NCI-H2227 treated with DMSO at 0.1 percent for 48 hours (cell line): ENCODE measurements at places on chromosomes 1 and 21.

DNA sequence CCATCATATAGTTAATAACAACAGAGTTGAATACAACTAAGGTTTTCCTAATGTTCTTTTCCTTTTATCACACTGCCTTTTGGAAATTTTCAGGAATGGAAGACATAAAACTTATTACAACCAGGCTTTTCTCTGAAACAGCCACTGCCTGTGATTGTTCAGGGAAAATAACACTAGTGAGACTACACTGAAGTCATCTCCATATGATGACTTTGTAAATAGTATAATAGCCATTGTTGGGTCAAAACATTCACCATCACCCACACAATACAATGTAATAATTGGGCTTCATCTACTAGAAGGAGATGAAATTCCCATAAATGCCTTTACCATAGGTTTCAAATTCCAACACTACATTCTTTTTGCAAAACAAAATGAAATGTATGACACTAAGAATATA is 5.0 kb downstream of the TESK2 start:
- DNase-seq, result no peak

GRCh38 chr1:205656236-205656635 is 24.1 kb downstream of the SLC45A3 start:
- DNase-seq, result no peak

- DNase-seq, result no peak
Measured at GRCh38 chr1:115204513-115204912, 115.2 kb upstream of the TSPAN2 start.

GRCh38 chr1:2381741-2382620 is 9.4 kb downstream of the MORN1 start:
- no peak for DNase-seq

DNA sequence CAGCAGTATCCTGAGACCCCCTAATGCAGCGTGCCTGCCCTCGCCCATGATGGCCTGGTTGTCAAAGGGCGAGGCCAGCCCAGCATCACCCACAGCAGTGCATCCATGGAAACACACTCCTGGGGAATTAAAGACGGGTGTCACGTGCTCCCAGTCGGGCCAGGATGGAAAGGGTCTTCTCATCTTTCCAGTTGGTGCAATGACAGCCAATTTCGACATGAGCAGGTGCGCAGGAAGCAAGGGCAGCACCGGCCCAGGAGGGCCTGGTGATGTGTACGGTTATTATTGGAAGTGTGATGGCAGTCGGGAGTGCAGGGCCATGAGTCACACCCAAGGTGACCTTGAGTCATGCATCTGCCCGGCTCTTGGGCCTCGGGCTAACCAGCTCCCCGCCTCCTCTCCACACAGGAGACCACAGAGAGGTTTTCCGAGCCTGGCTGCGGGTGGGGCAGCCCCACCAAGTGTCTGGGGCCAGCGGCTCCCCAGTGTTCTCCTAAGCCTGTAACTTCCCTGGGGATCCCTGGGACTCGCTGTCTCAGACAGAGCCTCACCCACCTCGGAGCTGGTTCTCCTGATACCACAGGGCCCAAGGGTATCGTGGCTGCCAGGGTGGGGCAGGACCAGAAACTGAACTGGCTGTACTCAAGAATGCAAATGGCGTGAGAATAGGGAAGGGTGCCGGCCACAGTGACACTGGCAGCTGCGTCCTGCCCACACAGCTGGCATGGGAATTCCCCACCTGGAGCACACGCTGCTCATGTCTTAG is 119.8 kb downstream of the SIK1 start:
- DNase-seq, result no peak

GRCh38 chr1:169527451-169528214 is 41.9 kb upstream of the SLC19A2 start:
- no peak for DNase-seq

GRCh38 chr1:35947547-35947946 is 16.6 kb downstream of the AGO3 start:
- no peak for DNase-seq

GRCh38 chr1:112394743-112395062 is 1.3 kb upstream of the CTTNBP2NL start:
- DNase-seq, result no peak

DNA sequence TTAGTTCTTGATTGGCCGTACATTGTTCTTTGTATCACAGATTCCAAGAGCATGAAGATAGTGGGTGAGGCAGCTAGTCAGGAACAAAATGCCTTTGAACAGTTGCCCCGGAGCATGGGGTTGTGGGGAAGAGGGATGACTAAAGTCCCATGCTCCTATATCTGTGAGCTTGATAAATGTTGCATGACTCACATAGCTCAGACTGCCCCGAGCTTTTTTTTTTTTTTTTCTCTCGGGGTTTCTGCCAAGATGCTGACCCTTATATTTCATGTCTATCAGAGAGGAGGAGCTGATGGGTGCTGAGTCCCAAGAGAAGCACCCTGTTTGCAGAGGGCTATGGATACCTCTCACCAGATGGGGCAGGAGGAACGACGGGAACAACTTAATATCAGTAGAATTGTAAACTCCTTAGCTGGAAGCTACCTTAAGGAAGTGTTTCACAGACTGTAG is 40.6 kb downstream of the SRRM1 start:
- no peak for DNase-seq

DNA sequence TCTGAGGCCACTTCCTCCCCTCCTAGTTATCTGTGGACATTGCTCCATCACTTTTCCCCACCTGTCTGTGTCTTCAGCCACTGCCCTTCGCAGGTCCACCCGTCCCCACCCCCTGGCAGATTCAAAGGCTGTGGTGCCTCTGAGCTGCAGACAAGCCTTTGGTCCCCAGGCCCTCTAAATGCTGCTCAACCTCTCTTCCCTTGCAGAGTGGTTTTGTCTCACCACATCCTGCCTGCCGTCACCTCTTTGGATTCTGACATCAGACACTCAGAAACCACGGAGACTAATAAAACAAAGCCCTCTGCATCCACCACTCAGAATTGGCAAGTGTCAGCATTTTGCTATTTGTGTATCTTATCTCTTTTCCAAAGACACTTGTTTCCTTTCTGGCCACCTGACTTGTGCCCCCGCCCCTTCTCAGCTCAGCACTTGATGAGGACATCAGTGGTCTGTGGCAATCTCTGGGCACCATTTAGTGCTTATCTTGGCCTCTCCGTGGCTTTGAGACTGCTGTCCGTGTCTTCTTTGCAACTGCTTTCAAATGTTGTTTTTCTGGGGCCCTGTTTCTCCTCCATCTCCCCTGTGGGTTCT is 7.7 kb downstream of the CNIH3 start:
- DNase-seq, result no peak

DNA sequence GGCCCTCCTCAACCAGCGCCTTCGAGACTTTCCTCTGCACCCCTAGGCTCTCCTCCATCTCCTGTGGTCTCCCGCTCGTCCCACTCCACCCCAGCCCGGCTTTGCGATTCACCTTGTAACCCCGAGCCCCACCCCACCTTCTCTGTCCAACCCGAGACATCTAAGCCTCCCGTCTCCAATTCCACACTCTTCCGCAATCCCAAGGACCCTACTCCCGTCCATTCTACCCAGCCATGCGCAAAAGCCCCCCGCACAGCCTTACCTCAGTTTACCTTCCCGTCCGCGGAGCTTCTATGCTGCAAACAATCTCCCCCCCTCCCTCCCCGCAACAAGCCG is 174 bp downstream of the SH3BP5L start:
- DNase-seq, result no peak

DNA sequence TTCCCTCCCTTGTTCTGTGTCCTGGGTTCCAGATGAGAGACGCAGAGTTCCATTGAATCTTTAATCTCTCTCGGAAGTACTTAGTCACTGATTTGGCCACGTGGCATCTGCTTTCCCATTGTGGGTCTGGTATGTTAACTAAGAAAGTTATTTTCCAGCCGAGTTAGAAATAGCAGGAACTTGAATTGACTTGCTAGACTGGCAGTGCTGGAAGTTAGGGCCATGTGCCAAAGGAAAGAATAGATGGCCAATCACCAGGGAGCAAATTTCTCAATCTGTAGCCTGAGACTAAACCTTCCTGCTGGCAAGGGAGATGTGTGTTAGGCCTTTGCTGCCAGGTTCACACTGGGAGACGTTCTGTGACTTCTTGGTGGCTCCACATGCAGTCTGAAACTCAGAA is 24.2 kb upstream of the SLFNL1 start:
- DNase-seq, result no peak

GRCh38 chr1:208084220-208084619 is 160.0 kb downstream of the PLXNA2 start:
- DNase-seq, result no peak

DNA sequence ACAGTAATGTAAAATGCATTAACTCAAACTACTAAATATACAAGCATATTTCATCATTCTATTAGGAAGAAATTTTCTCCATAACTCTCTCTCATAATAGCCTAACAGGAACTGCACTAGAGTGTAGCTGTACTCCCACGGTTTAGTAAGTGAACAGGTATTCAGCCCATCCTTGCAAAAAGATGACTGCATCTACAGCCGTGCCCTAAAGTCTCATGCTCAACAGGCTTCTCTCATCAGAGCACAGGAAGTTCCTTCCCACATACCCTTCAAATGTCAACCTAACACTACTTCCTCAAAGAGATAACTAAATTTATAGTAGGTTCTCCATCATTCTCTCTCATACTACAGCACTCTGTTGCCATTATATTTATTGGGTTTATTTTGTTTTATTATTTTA is 251.6 kb downstream of the AKT3 start:
- DNase-seq, result no peak

DNA sequence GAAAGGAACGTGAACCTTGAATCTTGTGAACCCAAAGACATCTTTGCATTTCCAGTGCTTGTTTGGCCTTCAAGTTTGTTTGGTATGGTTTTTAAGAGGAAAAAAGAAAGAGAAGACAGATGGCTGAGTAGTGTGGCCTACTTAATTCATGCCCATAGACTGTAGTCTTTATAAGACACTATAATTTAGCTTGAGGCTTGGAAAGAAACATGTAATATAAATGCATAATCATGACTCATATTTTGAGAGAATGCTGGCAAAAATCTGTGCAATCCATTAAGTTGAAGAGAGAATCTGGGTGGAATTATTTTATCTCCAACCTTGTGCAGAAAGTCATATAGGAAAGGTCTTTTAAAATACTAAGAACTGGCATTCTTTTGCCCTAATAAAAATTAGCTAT is 179.3 kb downstream of the SIPA1L2 start:
- DNase-seq, result no peak

DNA sequence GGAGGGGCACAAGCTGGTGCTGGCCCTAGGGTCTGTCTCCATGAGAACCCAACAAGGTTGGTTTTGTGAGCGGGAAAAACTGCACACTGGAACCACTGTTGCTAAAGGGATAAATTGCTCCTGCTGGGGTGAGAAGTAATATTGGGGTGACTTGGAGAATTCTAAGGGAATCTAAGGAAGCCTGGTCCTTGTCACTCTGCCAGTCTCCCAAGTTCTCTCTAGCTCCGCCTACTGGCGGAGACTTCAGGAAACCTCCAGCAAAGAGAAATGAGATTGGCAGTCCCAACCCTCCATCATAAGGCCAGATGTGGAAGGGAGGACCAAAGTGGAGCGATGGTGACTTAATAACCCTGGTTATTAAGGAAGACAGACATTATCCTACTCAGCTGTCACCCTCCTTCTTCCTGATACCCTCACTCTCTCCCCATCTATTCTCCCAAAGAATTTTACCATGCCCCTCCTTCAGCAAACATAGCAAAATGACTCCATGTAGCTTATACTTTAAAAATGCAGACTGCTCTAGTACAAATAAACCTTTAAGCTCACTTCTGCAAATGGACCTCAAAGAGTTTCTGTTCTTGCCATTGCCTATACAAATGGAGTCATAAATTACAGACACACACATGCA is 2.7 kb downstream of the LCE1F start:
- no peak for DNase-seq

- DNase-seq, result no peak
Measured at GRCh38 chr1:89607156-89607555, 25.8 kb upstream of the LRRC8C start.

- no peak for DNase-seq
Measured at GRCh38 chr1:32966900-32967299, 2.3 kb upstream of the RNF19B start.

GRCh38 chr1:38208716-38209632 is 162.4 kb upstream of the POU3F1 start:
- no peak for DNase-seq

- no peak for DNase-seq
Measured at GRCh38 chr1:34292472-34292871, 115.8 kb downstream of the C1orf94 start.

DNA sequence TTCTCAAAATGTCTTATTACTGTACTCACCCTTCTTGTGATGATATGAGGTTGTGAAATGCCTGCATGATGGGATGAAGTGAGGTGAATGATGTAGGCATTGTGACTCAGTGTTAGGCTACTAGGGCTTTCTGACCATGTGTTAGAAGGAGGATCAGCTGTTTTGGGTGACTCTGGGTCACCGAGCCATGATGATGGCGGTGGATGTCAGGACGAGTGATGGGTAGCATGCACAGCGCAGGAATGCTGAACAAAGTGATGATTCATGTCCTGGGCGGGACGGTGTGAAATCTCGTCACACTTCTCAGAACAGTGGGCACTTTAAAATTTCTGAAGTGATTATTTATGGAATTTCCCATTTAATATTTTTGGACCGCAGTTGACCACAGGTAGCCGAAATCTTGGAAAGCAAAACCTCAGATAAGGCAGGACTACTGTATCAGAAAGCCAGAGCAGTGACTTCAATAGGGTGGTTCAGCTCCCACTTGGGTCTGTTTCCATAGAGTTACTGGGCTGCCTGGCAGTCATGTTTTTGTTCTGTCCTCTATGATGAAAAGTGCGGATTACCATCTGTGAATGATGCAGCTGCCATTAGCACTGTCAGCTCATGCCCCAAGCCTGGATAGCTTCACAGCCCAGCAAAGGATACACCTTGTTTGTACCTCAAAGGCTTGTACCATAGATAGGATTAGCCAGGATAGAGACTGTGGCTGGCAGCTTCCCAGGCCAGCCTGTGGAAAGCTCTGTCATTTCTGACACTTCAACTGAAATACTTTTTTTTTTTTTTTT is 26.6 kb downstream of the IL6R start:
- DNase-seq, result no peak

DNA sequence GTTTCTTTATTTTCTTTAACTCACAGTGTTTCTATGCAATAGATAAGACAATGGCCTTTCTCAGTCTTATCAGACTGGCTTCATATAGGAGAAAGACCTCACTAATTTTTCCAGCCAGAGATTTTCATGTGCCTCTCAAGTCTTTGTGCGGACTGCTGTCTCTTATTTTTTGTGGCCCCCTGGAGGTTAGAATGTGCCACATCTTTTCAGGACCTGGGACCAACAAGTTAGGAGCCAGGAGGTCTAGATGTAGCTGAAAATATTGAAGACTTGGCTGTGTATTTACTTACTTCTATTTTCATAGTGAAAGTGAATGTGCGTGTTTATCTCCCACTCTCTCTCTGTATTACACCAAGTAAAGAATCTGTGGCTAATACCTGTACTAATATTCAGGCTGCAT is 42.1 kb upstream of the CFHR3 start:
- DNase-seq, result no peak

- no peak for DNase-seq
Measured at GRCh38 chr1:62774971-62775595, 8.8 kb upstream of the ATG4C start.

DNA sequence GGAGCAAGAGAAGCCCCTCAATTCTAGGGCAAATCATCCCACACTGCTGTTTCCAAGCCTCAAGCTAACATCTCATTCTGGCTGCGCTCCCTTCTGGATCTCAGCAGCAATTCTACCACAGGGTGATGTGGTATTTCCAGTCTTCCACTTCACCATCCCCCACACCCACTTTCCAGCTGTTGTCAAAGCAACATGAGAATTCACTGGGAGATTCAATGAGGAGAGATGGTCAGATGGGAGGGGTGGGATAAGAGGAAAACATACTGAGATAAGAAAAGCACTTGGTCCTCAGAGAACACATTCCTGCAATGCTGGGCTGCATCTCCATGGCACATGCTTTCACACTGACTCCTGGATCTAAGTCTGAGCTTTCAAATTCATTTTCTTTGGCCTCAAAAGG is 47.3 kb upstream of the LRRC52 start:
- no peak for DNase-seq
